ENCODE measurements at places on chromosomes 6 and 20.

GRCh38 chr20:22836211-22836610 lies 198.9 kb upstream of the SSTR4 start:
- no peak for DNase-seq

- DNase-seq: no peak
Observed at GRCh38 chr6:169158174-169158573, 95.5 kb downstream of the THBS2 start.

GRCh38 chr6:14743144-14743473 lies 502.8 kb upstream of the JARID2 start:
- DNase-seq: no peak

DNA sequence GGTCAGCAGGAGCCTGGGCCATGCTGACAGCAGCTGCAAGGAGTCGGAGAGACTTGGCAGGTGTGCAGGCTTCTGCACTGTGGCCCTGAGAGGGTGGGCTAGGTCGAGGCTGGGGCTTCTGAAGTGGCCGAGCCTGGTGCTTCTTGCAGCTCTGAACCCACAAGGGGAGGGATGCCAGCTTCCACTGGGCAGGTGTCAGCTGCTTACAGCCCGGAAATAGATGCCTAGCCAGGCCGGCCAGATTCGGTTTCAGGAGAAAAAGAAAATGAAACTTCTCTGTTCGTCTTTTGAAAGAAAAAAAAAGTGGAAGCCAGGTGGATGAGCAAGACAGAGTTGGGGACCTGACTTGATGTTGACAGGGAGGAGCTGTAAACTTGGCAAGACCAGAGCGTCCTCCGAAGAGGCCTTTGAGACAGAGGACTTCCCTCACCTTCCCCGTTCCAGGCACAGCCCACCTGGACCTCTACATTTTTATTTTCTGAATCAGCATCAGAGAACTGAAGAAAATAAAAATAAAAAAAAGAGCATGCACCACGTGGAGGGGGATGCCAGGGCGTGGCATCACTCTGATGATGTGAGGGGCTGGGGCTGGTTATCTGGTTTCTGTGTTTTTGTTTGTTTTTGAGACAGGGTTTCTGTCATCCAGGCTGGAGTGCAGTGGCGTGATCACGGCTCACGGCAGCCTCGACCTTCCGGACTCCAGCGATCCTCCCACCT lies at the start of gene ZBP1:
Gene ZBP1, minus strand, starts transcription at position 153 of the 717 bp plus-strand sequence. Its CDS starts 131 bp downstream, at position 22.
- no peak for DNase-seq

- no peak for DNase-seq
Observed at GRCh38 chr6:128848212-128848935, 34.6 kb upstream of the LAMA2 start.

GRCh38 chr6:170286246-170286933 lies 4.5 kb downstream of the DLL1 start:
- DNase-seq: peak; percentile 45

DNA sequence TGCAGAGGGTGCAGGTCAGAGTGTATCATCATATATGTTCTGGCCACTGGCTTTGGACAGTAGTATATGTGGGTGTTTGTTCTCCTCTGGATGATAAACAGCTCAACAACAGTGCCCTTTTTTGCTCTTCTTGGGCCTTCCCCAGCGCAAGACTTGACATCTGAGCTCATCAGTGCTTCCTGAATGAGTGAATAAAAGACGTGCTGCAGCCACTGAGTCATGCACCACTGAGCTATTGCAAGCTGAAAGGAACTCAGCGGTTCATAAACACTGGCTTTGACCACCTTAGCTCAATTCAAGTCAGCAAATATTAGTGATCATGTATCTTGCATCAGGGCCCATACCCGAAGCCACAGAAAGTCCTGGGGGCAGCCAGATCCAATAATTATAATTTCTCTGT lies 105.3 kb upstream of the KCNG1 start:
- DNase-seq: no peak

- DNase-seq: no peak
Observed at GRCh38 chr6:41176189-41176588, 13.3 kb upstream of the TREM2 start.

GRCh38 chr6:95946906-95947305 lies 68.9 kb upstream of the FUT9 start:
- DNase-seq: no peak

Measured in NCI-H748 treated with DMSO at 0.1 percent for 48 hours (cell line).